ENCODE measurements at places on chromosomes 7 and 10.

DNA sequence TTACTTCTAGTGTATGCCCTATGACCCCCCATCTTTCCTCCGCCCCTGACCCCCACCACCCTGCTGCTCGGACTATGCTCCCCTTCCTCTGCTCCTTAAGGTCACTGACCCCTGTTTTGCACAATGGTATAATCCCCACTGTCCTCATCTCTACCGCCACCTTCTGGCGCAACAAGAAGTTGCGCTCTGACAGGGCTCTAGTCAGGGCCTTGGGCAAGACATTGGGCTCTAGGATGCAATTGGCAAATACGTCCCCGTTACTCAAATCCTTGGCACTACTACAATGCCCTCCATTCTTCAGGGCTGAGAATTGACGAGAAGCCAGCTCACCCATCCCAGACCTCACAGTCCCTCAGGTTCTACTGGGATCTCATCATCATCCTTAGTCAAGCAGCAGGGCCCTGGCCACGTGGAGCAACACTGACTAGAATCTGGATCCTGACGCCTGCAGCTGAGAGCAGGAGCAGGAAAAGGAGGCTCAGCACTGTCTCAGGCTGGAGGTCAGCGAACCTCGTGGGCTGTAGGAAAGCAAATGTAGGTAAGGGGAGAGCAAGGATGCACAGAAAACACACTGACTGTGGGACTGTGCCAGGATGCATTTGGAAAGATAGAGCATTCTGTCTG is 10.6 kb downstream of the LRIT2 start:
- no peak for DNase-seq

GRCh38 chr10:60123668-60124067 is 217.3 kb upstream of the CCDC6 start:
- peak; percentile 39 for DNase-seq

DNA sequence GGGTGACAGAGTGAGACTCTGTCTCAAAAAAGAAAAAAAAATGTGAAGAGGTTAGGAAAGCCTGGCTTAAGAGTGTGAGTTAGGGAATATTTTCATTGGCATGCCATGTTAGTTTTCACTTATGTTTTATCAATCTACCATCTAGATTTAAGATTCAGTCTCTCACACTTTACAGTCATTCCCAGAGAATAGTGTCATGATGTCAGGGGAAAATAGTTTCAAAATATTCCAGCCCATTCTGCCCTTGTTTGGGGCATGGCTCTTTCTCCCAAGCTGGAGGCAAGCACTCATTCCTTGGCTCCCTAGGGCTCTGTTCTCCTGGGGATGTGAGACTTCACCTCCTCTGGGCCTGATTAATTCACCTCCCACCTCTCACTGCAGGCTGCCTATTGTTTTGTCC is 331.5 kb downstream of the CXCL12 start:
- no peak for DNase-seq

- no peak for DNase-seq
These were observed 64.7 kb downstream of the HIPK2 start for GRCh38 chr7:139713061-139713460.

DNA sequence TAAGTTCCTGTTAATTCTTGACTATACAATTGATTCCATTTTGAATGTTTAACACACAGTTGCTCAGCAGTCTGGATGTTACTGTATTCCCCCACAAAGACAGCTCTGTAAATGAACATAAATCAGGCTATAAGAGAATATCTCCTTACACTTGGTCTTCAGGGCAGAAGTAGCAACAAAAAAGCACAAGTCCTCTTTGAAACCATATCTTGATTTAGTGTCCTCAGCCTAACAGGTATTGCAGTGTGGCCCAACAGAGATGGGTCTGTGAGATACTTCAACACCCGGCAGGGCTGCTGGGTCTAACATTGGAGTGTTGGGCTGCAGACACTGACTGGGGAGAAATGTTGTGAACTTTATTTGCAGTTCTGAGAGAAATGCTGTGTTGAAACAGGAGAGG is 75.8 kb downstream of the CUL1 start:
- DNase-seq: no peak
